SW 1271 (cell line): ENCODE measurements at places on chromosomes 16 and 17.

- DNase-seq, result no peak
These were observed 51.6 kb downstream of the NUP93 start for GRCh38 chr16:56781528-56781961.

GRCh38 chr16:49483651-49484450 is 110.2 kb downstream of the C16orf78 start:
- DNase-seq, result no peak

GRCh38 chr17:28997806-28998205 is 8.0 kb downstream of the SEZ6 start:
- DNase-seq, result no peak

GRCh38 chr17:80347536-80347935 is 67.4 kb upstream of the ENDOV start:
- no peak for DNase-seq

- DNase-seq, result no peak
These were observed 4.6 kb upstream of the DRC7 start for GRCh38 chr16:57689762-57690558.

DNA sequence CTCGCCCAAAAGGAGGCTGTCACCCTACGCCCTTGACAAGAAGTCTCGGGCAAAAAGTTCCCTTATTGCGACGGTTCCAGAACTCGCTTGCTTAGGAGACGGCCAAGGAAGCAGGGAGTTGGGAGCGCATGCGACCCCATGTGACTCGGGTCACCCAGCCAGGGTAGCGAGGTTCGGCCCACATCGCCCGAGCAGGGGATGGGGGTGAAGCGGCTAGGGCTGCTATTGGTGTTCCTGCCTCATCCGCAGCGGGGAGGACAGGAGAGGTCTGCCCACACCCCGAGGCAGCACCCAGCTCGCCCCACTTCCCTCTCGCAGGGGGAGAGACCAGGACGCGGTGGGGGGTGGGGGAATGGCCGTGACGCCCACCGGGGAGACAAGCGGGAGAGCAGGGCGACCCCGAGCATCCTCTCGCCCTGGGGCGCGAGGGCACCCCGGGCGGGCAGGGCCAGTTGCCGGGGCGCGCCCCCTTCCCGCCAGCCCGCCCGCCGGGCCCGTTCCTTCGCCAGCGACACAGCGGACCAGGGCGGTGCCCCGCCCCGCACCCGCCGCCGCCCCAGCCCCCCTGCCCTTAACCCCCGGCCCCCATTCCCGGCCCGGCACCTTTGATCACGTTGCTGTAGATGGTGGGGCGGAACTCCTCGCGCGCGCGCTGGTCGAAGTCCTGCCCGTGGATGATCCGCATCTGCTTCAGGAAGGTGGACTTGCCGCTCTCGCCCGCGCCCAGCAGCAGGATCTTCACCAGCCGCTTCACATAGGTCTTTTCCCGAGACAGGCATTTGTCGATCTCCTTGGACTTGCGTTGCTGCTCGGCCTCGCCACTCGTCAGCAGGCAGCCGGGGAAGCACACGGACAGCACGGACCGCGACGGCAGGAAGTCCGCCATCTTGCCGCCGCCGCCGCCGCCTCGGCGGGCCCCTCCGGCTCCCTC is 567 bp downstream of the GNA13 start:
- peak; percentile 67 for DNase-seq

GRCh38 chr17:39527220-39527813 is 66.0 kb downstream of the CDK12 start:
- no peak for DNase-seq

- no peak for DNase-seq
These were observed 399.5 kb upstream of the TNRC6C start for GRCh38 chr17:77558846-77559626.

DNA sequence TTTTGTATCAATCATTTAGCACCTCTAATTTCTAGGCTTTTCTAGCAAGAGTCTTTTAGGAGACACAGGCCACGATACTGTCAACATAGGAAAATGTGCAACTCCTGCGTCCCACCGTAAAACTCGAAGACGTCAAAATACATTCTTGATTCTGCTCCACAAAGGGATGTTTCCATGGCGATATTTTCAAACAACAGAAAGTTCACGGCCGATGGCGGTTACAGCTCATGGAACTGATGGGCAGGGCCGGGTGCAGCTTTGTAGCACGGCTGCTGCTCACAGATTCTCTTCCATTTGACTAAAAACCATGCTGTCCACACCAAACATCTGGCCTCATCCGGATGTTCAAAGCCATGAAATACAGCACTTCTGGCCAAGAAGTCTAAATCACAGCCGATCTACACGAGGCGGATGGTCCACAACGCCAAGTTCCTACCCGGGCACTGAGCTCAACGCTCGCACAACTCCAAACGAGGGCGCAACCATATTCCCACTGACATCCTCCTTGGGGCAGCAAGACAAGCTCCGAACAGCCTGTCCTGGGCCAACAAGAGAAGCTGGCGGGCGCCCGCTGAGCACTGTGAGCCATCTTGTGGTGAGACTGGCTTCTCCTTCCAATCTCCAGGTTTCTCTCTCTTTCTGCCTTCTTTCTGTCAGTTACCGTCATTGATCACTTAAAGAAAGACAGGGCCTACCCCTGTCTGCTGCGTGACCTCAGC is 79.8 kb downstream of the ZNF778 start:
- DNase-seq, result no peak

DNA sequence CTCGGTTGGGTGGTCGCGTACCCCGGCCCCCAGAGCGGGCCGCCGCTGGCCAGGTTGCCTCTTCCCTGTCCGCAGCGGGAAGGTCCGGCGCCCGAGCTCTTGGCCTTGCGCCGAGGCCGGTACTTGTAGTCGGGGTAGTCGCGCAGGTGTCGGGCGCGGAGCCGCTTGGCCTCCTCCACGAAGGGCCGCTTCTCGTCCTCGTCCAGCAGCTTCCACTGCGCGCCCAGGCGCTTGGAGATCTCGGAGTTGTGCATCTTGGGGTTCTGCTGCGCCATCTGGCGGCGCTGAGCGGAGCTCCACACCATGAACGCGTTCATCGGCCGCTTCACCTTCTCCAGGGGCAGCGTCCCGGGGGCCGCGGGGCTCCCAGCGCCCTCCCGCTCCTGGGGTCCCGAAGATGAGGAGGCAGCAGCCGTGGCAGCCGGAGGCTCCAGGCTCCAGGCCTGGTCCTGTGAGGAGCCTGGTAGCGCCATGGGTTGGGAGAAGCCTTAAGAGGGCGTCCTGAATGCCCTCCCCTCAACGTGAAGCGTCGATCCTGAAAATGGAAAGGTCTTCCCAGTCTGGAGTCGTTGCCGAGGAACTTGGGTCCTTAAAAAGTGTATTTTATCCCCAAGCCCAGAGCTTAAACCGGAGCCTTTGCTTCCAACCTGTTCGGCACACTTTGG is 558 bp downstream of the SOX15 start:
- no peak for DNase-seq

GRCh38 chr16:4610011-4611005 is 4.4 kb downstream of the UBALD1 start:
- DNase-seq, result no peak

DNA sequence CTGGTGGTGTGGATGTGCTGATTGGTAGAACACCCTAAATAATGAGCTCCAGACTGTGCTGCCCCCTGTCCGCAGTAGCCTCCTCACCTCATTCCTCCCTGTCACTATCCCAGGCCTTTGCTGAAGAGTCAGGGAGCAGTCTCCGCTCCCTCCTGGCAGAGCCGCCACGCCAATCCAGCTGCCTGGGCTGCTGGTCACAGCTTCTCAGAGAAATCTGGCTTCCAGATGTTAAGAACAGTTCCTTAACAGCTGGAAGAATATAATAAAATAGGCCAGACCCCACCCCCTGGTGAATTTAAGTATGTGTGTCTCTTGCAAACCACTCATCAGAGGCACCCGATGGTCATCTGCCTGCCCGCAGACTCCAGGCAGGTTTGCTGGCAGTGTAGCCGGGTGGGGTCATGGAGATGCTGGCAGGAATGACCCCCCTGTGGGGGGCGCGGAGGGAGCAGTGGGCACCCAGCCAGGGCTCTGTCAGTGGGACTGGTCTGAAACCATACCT is 161.0 kb downstream of the CCDC182 start:
- DNase-seq, result no peak

GRCh38 chr16:78163772-78164670 is 64.6 kb downstream of the WWOX start:
- no peak for DNase-seq

GRCh38 chr16:57446531-57447185 is 527 bp downstream of the CIAPIN1 start:
- no peak for DNase-seq

GRCh38 chr17:77697480-77698400 is 260.8 kb upstream of the TNRC6C start:
- DNase-seq, result no peak

GRCh38 chr17:73188011-73188410 is 4.8 kb upstream of the COG1 start:
- no peak for DNase-seq

- DNase-seq, result no peak
These were observed 8.3 kb downstream of the CAPNS2 start for GRCh38 chr16:55574811-55575210.

DNA sequence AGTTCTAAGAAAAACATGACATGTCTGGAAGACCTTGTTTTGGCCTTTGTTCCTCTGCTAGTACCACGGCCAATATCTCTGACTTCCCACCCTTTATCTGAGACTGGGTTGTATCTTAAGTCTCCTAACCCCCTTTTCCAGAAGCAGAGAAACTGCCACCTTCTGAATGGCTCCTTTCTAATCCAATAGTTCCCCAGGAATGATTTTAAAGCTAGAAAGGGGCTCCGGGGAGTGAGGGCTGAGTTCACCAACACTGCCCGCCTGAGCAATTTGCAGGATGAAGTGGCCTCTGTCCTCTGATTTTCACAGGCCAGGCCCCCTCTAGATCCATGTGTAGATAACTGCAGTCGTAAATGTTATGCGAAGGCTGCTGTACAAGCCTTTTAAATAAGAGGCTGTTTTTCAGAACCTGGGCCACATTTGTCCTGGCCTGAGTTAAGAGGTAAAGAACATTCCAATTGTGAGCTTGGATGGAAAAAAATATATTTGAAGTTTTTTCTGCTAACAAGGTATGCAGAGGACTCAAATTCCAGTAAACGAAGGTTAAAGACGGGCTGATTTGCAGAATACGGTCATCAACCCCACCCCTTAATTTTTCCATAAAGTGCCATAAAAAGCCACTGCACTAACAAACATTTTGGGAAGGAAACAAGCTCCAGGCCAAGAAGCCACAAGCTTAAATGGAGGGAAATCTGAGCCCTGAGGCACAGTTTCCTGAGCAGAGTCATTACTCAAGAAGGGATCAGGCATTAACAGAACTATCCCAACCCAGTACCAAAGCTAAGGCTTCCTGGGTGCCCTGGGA is 117.0 kb upstream of the MAF start:
- no peak for DNase-seq

- no peak for DNase-seq
These were observed 57.9 kb downstream of the PHKB start for GRCh38 chr16:47519037-47519436.

DNA sequence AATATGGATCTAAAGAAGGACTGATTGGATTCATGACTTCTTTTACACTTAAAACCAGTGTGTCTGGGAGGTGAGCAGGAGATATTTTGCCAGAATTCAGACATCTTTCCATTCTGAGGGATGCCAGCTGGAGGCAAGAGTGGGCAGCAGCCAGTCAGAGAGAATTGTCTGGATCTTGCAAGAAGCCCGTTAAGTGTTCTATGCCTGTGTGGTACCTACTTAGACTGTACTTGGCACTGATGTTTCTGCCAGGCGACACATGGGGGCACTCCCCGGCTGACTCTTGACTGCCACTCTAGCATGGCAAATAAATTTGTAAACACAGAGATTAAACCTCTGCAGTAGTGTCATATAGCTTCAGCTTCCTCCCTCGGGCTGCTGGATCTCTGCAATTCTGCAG is 247.7 kb downstream of the UTP18 start:
- no peak for DNase-seq

DNA sequence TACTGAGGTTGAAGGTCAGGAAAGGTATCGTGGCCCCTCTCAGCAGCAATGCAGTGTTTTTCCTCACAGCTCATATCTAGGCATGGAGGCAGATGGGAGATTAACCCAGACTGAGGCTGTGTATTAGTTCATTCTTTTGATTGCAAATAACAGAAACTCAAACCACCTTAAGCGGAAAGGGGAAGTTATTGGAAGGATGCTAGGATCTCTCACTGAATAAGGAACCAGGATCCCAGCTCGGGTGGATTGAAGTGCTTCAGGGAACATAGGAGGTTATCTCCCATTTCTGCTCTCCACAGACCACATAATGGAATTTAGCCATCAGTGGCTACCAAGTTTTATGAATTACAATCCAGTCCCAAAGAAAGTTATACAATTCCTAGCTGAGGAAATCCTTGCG is 8.2 kb downstream of the ZNF689 start:
- DNase-seq, result no peak

DNA sequence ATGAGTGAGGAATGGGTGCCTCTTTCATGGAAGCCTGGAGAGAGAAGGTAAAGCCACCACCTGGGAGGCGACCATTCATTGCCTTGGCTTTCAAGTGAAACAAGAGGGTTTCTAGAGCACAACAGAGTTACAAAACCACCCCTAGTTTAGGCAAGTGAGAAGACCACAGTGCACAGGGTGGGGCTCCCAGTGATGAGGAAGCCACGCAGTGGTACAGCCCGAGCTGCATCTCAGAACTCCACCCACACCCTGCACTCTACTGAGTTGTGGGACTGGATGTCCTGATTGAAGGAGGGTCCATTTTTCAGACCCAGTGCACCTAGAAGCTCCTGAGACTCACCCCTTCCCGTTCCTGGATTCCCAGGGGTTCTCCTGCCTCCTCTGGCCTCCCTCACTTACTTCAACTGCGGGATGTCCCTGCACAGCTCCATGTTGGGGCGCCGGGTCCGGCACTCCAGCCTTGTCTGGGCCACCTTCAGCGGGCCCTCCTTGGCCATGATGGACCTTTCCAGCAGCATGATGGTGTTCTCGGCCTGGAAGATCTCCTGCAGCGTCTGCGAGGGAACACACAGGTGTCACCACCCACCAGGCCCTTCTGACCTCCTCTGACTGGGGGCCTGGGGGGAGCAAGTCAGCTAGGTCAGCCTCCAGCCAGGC is 55.1 kb upstream of the EMP2 start:
- no peak for DNase-seq

DNA sequence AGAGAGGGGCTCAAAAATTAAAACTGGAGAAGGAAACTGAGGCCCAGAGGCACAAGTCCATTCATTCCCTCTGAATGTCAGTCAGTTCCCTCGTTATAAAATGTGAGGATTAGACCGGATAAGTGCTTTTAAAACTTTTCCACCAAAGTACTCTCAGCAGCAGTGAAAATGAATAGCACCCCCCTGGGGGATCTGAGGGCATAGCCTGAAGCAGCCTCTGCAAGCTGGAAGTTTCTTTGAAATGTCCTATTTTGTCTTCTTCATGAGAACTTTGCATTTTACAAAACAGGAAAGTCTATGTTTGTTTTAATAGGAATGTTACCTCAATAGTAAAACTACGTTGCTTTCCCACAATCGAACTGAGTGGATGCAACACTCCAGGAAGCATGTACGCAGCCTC is 273.0 kb downstream of the CEP112 start:
- no peak for DNase-seq

- no peak for DNase-seq
These were observed 973 bp upstream of the KRT15 start for GRCh38 chr17:41519501-41520224.

DNA sequence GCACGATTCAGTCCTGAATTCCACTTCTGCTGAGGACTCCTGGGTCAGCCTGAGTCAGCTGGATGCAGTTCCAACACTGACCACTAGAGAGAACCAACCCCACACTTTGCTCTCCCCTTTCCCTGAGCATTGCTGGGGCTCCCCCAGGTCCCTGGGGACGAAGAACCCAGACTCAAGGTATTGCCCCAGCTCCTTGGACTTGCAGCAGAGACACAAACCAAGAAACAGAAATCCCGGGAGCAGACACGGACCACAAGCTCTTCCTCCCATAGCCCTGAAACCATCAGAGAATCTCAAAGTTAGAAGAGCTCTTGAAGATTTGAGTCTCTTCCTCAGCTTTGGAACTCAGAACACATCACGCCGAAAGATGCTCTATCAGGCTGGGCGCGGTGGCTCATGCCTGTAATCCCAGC is 678 bp upstream of the GH1 start:
- DNase-seq, result no peak
